ENCODE measurements at places on chromosomes 11 and 22.

- no peak for DNase-seq
Measured at GRCh38 chr22:35915477-35916013, 113.1 kb downstream of the RBFOX2 start.

GRCh38 chr11:68673991-68674390 is 10.4 kb upstream of the GAL start:
- DNase-seq, result no peak

GRCh38 chr11:46391578-46392420 is at the start of gene CHRM4:
Gene CHRM4, minus strand, starts transcription at chr11:46391776. Its CDS starts 5,219 bp downstream, at chr11:46386557.
- peak; percentile 29 for DNase-seq

DNA sequence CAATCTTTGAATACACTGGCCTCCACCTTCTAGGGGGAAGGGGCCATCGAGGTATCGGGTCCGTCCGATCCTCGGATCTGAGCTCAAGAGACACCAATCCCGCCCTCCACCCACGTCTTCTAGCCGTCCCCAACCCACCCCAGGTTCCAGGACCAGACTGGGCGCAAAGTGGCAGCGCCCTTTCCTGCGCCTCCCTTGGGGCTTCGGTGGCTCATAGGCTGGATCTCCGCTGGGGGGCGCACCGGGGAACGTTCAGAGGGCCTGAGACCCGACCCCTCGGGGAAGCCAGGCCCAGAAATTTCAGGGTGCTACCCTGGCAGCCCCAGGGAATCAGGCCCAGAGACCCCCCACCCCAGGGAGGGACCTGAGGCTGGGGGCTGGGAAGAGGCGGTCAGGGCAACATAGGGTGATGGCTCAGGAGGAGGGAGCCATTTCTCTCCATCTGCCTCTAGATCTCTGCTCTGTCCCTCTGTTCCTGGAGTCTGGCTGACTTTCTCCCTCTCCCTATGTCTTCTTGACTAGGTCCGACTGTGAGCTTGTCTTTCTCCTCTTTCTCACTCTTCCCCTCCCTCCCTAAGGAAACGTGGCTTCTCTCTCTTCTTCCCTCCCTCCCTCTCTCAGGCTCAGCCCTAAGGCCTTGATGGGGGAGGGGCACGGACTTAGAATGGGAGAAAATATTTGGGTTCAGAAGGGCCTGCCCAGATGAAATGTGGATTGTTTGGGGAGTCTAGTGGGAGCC is 1.1 kb downstream of the CREB3L1 start:
- DNase-seq, result peak; percentile 11

DNA sequence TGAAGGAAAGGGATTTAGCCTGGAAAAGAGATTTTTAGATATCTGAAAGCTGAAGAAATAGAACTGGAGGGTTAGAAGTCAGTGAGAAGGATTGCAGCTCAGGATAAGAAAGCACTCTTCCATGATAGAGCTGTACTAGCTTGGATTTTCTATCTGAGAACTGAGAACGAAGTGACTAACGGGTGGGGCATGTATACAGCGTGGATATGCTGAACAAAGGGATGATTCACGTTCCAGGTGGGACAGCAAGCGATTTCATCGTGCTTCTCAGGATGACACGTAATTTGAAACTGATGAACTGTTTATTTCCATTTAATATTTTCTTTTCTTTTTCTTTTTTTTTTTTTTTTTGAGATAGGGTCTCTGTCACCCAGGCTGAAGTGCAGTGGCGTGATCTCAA is 53.0 kb downstream of the GRAMD1B start:
- no peak for DNase-seq

- DNase-seq, result no peak
Measured at GRCh38 chr11:45383224-45383623, 97.1 kb upstream of the SYT13 start.

DNA sequence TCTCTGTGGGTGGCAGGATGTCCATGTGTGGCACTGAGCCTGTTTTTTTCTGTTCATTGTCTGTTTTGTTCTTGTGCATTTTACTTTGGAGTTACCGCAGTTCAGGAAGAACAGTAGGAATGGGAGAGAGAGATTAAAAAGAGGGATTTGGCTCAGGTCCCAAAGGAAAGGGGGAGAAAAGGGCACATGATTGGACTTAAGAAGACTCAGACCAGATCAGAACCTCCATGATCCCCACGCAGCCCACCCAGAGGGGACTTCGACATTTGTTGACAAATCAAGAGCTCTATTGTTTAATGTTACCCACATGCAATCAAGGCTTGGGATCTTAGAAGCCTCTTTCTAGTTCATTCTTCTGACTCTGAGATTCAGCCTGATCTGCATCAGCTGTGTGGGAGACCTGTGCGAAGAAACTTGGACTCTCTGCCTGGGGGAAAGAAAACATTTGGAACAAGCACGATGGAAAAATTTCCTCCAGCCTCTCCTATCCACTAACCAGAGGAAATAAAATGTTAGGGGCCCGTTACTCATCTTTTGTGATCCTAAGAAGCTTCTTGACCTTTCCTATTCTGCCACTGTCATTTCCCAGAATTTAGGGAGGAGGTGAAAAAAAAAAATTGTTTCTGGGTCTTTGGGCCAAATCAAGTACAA is 119.2 kb downstream of the SPON1 start:
- no peak for DNase-seq

DNA sequence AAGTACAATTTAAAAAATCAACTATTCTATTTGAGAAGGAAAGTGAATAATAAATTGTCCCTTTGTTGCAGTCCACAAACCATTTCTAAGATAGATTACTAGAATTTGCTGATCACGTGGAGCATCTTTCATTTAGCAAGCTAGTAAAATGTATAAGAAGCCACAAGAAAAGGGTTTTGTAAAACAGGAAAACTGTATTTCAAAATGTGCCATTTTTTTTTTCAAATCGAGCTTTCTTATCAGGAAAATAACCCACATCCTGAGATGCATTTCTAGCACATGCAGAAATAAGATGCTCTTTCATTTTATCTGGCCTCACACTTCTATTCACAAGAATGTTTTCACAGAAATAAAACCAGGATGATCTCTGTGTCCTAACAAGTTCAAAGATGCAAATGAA is 3.2 kb upstream of the PATE3 start:
- no peak for DNase-seq

- DNase-seq, result no peak
Measured at GRCh38 chr11:17721242-17721999, 2.0 kb downstream of the MYOD1 start.

DNA sequence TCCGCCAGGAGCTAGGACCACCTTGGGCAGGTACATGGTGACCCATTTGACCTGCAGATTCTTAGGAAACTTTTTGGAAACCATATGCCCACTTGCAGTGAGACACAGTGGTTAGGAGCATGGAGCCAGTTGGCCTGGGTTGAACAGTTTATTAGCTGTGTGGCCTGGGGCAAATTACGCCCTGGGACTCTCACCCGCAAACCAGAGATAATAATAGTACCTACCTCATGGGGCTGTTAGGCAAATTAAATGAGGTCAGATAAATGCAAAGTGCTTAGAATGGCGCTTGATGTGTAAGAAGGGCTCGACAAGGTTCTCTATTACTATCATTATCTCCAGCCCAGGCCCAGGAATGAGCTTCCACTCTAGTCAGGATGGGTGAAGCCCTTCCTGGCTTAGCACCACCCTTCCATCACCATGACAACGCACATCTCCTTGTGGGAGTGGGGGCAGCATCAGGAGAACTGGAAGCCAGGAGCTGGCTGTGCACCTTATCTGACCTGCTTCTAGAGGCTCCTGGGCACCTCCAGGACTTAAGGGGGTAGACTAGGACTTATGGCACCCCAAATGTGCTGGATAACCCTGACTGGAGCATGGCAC is 5.1 kb downstream of the SYT12 start:
- no peak for DNase-seq

- peak; percentile 76 for DNase-seq
Measured at GRCh38 chr11:43920598-43921419, 21.6 kb upstream of the C11orf96 start.

GRCh38 chr11:60511393-60511792 is 3.8 kb upstream of the MS4A13 start:
- no peak for DNase-seq

DNA sequence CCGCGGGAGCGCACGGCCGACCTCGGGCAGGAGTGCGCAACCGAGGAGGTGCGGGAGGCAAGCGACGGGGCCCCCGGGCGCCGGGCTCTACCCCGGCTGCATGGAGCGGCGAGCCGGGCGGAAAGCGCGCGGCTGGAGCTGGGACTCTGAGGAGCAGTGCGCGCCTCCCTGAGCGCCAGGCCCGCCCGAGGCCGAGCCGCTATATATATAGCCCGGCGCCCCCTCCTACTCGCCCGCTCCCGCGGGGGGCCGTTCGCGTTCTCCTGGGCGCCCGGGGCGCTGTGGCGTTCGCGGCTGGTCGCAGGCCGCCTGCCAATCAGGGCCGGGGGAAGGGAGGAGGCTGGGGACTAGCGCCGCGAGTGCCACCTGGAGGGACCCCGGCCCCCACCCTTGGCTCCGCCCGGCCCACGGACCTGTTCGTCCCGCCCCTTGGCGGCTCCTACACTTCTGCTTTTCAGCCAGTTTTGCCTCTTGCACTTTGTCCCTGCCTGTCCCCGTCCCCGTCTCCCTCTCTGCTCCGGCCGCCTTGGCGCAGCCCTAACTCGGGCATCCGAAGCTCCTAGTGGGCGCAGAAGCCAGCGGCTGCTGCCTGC is at the start of gene FGF4:
FGF4 (minus strand) TSS at position 179 of the 593 bp plus-strand sequence. CDS start 257 bp downstream, outside the sequence.
- DNase-seq, result no peak

DNA sequence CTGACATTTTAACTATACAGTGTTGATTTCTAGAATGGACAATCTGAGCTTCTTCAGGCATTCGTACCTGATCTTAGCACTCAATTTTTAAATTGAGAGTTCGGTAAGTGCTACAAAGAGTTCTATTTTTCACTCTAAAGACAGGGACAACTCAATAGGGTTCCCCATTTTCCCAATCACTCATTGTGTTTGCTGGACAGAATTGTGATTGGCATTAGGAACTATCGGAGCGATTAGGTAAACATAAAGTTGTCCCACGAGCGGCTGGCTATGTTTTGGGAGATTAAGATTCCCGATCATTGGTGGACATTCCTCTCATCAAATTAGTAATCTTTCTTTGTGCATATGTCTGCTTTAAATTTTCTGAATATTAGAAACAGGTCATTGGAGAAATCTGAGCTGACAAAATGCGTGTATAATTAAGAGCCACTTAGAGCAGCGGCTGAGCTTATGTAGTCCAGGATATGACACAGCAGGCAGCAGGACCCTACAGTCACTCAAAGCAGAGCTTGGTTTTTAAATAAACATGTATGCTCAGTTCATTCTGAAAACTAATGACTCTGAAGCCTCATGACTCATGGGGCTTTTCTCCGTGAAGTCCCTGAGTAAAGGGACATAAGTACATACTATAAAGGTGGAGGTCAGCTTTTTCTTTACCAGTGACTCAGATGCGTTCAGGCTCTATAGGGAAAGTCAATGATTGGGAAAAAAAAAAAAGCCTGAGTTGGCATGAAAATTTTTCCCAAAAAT is 109.4 kb downstream of the GRIA4 start:
- no peak for DNase-seq

DNA sequence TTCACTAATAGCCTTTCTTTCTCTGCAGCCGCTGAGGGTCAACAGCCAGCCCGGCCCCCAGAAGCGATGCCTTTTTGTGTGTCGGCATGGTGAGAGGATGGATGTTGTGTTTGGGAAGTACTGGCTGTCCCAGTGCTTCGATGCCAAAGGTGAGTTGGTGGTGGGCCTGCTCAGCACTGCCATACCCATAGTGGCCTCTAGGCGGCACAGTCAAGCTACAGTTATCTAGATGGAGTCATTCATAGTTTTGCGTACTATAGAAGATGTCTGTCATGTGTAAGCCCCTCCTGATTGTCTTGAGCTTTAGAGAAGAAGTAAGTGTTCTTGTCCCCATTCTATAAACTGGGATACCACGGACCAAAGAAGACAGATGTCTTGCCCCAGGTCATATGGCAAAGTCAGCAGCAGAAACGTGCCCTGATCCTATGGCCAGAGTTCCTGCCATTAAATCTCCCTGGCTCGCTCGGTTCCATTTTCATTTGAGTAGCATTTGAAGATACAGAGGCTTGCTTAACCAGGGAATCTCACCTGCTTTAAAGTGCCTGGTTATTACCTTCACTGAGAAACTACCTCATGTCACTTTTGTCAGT is 42.1 kb upstream of the CRTAM start:
- DNase-seq, result peak; percentile 57

- no peak for DNase-seq
Measured at GRCh38 chr11:34595391-34595790, 25.5 kb upstream of the EHF start.

DNA sequence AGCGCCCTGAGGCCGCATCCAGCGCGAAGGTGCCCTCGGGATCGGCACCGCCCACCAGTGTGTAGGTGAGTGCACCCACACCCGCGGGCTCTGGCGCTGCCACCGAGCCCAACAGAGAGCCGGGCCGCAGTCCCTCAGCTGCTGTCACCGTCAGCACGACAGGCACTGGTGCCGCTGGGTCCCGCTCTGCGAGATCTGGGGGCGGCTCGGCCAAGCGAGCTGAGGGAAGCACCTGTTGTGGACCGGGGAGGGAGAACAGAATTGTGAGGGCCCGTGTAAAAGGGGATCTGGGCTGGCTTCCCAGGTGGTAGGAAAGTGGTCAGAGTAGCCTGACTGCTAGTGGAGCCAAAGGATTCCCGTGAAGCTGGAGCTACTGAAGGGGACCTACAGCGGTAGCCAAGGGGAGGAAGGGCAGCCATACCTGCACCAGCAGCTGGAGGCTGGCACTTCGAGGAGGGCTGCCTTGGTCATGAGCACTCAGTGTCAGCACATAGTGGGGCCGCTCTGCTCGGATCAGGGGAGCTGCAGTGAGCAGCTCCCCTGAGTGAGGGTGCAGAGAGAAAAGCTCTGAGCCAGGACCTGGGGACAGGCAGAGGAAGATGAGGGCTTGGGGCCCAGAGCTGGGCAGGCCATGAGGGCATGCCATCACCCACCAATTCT is 11.5 kb upstream of the TPP1 start:
- no peak for DNase-seq

DNA sequence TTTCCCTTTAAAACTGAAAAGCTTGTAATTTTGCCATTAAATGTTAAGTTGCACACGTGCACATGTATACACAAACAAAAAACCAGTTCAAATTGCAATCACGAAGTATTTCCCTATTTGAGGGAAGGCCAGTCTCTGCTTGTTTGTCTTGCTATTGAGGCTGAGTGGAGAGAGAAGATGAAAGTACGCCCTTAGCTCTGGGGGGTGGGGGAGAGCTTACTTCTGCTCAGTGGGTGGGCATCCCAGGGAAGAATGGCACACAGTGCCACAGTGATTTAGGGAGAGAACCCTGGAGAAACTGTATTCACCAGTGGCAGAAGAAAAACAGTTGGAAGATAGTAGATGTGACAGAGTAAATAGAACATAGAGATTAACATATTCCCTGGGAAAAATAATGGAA is 8.7 kb downstream of the YAP1 start:
- DNase-seq, result no peak

DNA sequence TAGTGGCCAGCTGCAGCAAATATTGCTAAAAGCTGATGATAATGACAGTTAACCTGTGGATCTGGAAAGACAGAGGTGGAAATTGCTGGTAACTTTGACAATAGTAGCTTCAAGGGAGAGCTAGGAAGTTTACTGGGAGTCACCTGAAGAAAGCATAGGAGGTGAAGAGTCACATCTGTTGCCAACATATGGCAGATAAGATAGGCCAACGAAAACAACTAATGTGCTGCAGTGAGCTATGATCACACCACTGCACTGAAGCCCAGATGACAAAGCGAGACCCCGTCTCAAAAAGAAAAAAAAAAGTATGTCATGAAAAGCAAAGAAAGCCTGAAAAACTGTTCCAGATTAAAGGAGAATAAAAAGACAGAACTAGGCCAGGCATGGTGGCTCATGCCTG is 4.3 kb upstream of the PRDM10 start:
- no peak for DNase-seq

GRCh38 chr11:88277349-88277915 is 60.1 kb downstream of the CTSC start:
- DNase-seq, result no peak

- DNase-seq, result no peak
Measured at GRCh38 chr11:62033191-62034035, 66.0 kb upstream of the FTH1 start.

GRCh38 chr11:13745165-13745564 is 76.7 kb downstream of the FAR1 start:
- DNase-seq, result no peak
